ENCODE measurements at places on chromosomes 12 and 14.

DNA sequence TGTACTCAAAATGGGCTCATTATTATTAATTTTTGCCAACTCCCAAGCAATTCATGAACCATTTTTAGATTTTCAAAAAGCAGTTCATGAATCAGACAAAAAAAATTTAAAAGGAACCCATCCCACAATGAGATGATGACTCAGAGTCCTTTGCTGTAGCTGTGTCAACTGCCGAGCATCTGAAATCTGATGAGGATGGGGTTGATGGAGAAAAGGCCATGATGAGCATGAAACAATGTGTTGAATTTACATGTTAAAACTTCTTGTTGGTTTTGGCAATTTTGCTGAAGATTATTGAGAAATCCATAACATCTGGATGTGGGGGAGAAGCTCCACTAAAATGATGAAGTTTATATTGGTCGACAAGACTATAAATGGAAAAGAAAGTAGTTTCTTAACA, 378.0 kb downstream of the FOXG1 start:
- no peak for DNase-seq

- no peak for DNase-seq
Observed at GRCh38 chr12:25253371-25254068, 2.8 kb upstream of the KRAS start.

DNA sequence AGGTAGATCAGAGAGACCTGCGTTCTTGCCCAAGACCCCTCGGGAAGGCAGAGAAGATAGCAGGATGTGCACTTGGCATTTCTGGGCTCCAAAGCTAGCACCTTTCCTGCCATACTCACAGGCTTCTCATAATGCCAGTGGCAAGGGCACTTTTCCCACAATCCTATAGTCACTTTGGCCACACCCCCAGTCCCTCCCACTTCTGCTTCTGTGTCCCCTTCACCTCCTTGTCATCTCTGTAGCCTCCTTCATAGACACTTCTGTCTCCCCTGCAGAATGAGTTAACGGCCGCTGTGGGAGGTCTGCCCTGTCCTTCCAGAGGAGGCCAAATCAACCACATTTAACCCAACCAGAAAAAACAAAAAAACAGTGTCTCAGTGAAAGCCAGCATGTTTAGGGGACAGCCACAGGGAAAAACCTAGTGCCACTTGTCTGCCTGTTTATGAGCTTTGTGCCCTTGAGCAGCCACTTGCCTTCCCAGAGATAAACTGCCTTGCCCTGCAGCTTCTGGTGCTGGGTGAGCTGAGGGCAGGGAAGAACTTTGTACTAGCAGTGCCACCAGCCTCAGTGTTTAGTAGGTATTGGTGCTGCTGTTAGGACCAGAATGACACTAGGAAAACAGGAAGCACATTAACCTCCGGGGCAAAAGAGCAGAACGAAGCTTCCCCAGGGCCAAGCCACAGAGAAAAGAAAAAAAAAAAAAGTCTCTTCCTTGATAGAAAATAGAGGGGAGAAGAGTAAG, 193.0 kb upstream of the PWP1 start:
- DNase-seq, result no peak

DNA sequence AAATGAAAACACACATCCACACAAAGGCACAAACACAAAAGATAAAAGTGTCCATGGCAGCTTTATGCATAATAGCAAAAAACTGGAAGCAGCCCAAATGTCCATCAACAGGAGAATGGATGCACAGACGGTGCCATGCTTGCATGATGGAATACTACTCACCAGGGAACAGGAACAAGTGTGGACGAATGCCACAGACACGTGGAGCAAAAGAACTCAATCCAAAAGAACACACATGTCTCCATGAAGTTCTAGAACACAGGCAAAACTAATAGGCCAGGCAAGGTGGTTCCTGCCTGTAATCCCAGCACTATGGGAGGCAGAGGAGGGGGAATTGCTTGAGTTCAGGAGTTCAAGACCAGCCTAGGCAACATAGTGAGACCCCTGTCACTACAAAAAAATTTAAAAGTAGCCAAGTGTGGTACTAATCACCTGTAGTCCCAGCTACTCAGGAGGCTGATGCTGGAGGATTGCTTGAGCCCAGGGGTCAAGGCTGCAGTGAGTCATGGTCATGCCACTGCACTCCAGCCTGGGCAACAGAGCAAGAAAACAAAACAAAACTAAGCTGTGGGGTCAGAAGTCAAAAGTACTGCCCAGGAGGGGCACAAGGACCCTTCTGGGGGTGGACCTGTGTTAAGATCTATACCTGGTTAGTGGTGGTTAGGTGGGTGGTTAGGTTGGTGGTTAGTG, 7.3 kb upstream of the TMEM119 start:
- DNase-seq, result no peak

- no peak for DNase-seq
Observed at GRCh38 chr12:58378028-58378427, 436.7 kb downstream of the ATP23 start.

Measured in CD8-positive, alpha-beta T cell (primary cell).